ENCODE measurements at places on chromosomes 7 and 10. TPM values are rescaled to one million over a fixed set of nuclear protein-coding genes. Genes with fewer than 3 reads are reported as not detected.

- H3K4me1 ChIP-seq = no peaks in the 10 kb centered on the region
- no peak for DNase-seq
- H3K27me3 ChIP-seq = no peaks in the 10 kb centered on the region
- no peak overlapping the region for H3K27ac ChIP-seq
- no peaks in the 10 kb centered on the region for H3K36me3 ChIP-seq
- no peak overlapping the region for H3K4me3 ChIP-seq
Measured at GRCh38 chr7:105768898-105769507, 107.4 kb downstream of the ATXN7L1 start.

DNA sequence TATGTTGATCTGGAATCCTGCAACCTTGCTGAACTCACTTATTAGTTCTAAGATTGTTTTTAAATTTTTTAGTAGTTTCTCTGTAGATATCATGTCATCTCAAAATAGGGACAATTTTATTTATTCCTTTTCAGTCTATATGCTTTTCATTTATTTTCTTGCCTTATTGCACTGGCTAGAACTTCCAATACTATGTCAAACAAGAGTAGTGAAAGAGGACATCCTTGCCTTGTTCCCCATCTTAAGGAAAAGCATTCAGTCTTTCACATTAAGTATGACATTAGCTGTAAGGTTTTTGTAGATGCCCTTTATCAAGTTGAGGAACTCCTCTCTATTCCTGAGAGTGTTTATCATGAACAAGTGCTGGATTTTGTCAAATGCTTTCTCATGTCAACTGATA, 77.8 kb downstream of the TBXAS1 start:
- no peaks in the 10 kb centered on the region for H3K27me3 ChIP-seq
- no peaks in the 10 kb centered on the region for H3K36me3 ChIP-seq
- H3K27ac ChIP-seq = no peak overlapping the region
- H3K4me1 ChIP-seq = no peaks in the 10 kb centered on the region
- DNase-seq = no peak

Gene ZYX
- 499 TPM for total RNA-seq

DNA sequence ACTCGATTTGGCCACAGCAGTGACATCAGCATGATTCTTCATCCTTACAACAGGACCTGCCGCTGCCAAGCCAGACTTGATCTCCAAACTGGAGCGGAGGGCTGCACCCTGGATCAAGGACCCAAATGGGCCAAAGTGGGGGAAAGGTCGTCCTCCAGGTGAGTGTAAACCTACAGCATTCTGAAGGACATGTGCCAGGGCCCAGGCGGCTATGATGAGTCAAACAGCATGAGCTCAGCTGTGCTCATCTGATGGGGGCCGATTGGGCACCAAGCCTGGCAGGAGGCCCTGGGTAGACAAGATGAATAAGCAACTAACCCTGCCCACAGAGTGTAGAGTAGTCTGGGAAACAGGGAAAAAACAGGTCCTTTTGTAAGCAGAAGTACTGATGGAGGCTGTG, 14.4 kb upstream of the ATP6V0E2 start:
- peaks cover 6% of the 10 kb centered on the region for H3K36me3 ChIP-seq
- H3K4me3 ChIP-seq = no peak overlapping the region
- no peaks in the 10 kb centered on the region for H3K27me3 ChIP-seq
- no peak for DNase-seq

DNA sequence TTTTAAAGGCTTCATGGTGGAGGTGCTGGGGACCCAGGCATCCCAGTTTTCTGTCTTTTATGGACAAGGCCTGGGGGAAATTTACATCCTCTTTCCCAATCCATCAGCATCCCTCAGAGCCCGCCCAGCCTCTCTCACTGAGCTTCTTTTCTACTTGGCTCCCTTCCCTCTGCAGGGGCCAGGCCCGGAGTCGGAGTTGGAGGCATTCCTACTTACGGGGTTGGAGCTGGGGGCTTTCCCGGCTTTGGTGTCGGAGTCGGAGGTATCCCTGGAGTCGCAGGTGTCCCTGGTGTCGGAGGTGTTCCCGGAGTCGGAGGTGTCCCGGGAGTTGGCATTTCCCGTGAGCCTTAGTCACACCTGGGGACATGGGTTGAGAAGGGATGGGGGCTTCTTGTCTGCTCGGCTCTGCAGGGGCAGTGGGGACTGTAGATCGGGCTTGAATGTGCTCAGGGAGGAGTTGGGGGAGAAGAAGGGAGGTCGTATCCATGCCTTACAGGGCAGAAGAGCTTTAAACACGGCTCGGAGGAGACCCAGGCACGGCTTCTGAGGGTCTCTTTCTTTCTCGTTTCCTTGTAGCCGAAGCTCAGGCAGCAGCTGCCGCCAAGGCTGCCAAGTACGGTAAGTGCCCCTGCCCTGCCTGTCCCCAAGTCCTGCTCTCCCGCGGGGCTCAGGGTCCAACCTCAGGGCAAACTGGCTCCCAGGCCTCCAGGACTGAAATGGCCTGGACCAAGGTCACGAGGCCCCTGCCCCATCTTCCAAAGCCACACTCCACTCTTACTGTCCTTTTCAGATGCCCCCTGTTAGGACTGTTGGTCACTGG, 27.3 kb upstream of the LIMK1 start:
- H3K4me3 ChIP-seq = no peak overlapping the region
- peak; percentile 45 for DNase-seq
- H3K4me1 ChIP-seq = no peaks in the 10 kb centered on the region
- H3K27ac ChIP-seq = no peak overlapping the region

Gene AKR1C3
- 36.2 TPM for total RNA-seq

Gene PNLIPRP3
- not detected for total RNA-seq

DNA sequence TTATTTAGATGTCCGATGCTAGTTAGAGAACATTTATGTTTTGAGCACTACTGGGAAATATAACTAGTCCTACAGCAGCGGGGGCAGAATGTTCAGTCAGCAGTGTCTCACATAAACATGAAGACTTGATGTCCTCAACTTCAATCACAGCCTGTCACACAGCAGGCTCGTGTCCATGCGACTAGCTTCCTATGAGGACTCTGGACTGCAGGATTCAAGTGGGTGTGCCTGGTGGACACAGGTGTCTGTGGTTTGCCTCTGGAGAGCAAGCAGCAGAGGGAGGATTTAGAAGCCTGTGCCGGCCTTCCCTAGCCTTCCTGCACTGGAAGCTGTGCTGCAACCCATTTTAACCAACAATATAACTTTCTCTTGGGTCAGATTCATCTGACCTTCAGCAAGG, 30.0 kb upstream of the LANCL2 start:
- no peaks in the 10 kb centered on the region for H3K4me1 ChIP-seq
- DNase-seq = no peak
- H3K27ac ChIP-seq = no peak overlapping the region
- no peak overlapping the region for H3K4me3 ChIP-seq
- H3K36me3 ChIP-seq = no peaks in the 10 kb centered on the region

- H3K4me3 ChIP-seq = no peak overlapping the region
- no peaks in the 10 kb centered on the region for H3K36me3 ChIP-seq
- no peaks in the 10 kb centered on the region for H3K4me1 ChIP-seq
- H3K27me3 ChIP-seq = no peaks in the 10 kb centered on the region
Measured at GRCh38 chr7:33937871-33938270, 32.5 kb downstream of the BMPER start.

DNA sequence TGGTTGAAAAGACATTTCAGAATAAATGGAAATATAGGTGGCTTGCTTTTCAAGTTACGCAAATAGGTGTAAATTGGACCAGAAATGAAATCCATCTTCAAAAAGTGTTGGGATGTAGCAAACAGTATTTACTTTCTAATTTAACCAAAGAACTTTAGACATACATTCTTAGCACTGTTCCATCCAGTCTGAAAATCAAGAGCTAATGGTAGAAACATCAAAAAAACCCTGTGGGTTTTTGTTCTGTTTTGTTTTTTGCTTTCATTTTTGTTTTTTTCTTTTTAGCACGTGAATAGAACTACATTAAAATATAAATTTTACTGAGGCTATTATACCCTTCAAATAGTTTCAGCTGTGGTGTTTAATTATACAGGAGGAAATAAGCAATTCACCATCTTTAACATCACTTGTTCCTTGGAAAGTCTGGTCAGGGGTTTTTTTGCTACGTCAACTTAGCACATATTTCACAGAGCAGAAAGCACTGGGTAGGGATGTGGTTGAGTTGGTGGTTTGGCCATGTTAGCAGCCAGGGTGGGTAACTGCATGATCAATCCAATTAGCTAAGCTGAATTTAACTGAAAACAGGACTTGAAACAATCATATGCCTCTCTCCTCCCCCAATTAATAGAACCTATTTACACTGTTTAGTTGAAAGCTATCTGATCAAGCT, 275.4 kb upstream of the PFKP start:
- H3K27ac ChIP-seq = no peak overlapping the region
- DNase-seq = no peak
- H3K4me3 ChIP-seq = no peak overlapping the region
- no peaks in the 10 kb centered on the region for H3K27me3 ChIP-seq

Data from aorta (tissue), 5 donors.